ENCODE measurements at places on chromosomes 5 and 9.
A peak's percentile ranks its signal among the peaks of the same experiment; 100 is the strongest.

DNA sequence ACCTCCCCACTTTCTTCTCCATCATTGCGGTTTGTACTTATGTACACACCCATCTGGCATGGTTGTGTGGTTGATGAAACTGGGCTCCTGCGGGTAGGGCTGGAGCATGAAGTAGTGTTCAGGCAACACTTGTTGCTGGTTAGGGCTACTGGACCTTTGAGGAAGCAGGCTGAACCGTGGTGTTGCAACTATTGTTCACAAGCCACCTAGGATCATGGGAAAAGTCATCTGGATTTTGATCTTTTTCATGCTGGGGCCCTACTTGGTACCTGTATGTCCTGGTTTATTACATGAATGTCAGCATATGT lies 40.1 kb upstream of the TIFAB start:
- DNase-seq = no peak

GRCh38 chr5:72602696-72603685 lies 95.8 kb upstream of the ZNF366 start:
- no peak for DNase-seq

- DNase-seq = peak; percentile 82
These were observed 105.8 kb downstream of the DOCK2 start for GRCh38 chr5:169742771-169743296.

DNA sequence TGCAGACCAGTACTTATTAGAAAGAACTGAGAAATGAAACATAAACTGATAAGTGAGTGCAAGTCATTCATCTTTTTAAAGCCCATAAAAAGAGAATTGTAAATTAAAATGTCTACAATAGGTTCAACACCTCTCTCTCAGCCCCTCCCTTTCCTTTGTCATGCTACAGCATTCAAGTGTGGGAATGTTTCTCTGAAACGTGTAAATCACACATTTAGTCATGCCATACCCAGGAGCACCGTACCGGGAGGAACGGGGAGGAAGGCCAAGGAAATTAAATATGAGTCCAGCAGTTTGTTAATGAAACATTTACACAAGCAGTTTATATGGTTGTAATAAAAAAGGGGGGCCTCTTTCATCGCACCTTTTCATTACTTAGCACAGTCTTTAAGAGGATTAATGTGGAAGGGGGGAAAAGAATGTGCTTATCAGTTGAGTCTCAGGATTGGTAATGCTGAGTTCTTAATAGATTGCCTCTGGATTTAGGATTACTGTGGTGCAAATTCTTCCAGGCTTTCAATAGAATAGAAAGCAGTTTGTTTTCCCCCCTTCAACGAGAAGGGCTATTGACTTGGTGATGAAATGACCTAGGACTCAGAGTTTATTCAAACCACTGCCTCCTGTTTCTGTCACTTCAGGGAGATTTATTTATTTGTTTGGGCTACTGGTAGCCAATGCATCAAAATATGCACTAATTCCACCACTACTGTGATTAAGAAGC lies 176.0 kb upstream of the ZNF608 start:
- no peak for DNase-seq

DNA sequence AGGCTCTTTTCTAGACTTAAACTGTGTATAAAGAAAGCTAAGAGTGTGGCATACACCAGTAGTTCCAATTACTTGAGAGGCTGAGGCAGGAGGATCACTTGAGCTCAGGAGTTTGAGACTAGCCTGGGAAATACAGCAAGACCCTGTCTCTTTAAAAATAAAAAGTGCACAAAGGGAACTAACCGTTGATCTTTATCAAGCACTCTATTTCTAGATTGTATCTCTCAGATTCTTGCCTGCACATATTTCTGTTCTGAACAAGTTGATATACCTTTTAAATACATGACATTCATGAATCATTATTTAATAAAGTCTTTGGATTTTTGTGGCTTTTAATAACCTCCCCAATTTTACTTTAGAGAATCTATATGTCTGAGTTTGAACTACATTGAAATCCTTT lies 47.2 kb downstream of the HMGCR start:
- DNase-seq = no peak

- DNase-seq = no peak
These were observed 505 bp downstream of the SPTAN1 start for GRCh38 chr9:128552744-128553440.

DNA sequence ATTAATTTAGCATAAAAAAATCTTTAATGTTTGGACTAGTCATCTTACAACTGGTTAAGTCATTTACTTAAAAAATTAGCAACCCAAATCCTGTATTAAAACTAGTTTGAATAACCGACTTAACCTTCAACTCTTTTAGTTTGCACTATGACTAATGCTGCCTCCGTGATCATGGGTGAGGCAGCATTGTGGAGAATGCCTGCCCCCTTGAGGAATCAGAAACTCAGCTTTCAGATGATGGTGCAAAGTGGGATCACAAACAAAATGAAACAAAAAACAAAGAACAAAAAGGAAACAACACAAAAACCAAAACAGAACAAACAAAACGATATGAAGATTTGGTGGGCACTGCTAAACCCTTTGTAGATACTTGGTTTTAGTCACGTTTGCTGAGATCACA lies 127.0 kb upstream of the PALM2AKAP2 start:
- peak; percentile 13 for DNase-seq

DNA sequence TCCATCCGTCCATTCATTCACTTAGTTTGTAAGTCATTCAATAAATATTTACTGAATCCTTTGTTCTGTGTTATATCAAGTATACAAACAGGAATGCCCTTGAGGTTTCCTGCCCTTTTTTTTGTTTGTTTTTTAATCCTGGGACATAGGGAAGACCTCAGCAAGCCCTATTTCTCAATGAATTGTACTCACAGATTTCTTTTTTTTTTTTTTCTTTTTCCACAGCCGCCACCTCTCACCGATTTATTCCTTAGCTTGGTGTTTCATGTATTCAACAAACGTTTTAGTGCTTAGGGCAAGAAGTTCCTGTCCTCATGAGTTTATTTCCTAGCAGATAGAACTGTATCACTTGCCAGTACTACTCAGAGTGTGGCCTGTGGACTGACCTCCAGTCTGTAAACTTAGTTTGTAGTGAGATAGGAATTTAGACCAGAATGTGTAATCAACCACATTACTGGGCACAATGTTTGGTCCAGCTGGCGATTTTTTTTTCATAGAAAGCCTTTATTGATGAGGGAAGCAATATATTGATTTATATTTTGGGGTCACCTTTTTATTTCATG lies 35.4 kb upstream of the C5orf47 start:
- peak; percentile 51 for DNase-seq

DNA sequence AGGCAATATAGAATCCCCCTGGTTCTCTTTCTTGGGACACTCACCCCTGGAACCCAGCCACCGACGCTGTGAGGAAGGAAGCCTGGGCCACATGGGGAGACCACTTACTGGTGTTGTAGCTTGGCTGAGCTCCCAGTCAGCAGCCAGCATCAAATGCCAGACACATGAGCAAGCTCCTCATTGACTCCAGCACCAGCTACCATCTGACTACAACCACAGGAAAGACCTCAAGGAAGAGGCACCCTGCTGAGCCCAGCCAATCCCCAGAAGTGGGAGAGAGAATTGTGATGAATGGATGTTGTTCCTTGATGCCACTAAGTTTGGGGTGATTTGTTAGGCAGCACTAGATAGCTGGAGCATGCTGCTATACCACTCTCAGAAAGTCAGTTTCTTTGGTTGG lies 36.0 kb downstream of the BNIP1 start:
- DNase-seq = no peak

Data from AG09309 (cell line).